Activated CD4-positive, alpha-beta T cell treated with anti-CD3 and anti-CD28 coated beads, Interleukin-2, amount 50 U/mL, for 48 hours (primary cell): ENCODE measurements at places on chromosomes 5 and 9.

GRCh38 chr5:135565725-135566421 is 12.9 kb downstream of the CXCL14 start:
- peak; percentile 85 for DNase-seq

GRCh38 chr9:93315118-93315517 is 131.2 kb downstream of the WNK2 start:
- no peak for DNase-seq

DNA sequence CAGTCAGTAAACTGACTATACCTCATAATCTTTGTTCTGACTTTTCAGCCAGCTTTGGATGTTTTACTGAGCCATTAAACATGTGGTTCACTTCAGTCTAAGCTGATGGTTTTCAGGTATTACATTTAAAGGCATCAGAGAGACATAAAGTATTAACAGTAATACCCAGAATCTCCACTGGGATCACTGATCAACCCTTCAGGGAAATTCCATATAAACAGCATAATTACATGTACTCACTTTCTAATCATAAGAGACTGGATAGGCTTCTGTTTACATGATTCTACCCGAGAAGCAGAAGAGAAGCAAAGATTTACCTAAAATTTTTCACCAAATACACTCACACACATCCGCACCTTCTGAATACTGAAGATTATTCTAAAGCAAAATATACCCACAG is 186.7 kb upstream of the FREM1 start:
- no peak for DNase-seq

DNA sequence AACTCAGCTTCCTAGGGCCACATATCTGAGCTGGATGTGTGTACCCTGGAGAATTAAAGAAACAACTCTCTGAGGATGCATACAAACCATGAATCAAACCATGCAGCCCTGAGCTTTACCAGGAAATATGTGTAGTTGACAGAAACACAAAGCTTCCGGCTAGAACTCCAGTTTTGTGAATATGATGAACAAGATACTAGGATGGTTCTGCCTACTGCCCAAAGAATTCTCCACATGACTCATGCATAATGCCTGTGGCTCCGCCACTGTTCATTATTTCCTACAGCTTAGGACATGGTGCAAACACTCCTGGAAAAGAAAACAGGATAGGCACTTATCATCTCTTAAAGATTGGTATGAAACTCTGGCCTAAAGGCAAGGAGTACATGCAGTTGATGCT is 343.4 kb downstream of the DNAH5 start:
- DNase-seq, result no peak

- no peak for DNase-seq
Observed at GRCh38 chr5:134427540-134428041, 15.9 kb upstream of the CDKN2AIPNL start.

- no peak for DNase-seq
Observed at GRCh38 chr5:143374496-143375217, 28.8 kb downstream of the NR3C1 start.

DNA sequence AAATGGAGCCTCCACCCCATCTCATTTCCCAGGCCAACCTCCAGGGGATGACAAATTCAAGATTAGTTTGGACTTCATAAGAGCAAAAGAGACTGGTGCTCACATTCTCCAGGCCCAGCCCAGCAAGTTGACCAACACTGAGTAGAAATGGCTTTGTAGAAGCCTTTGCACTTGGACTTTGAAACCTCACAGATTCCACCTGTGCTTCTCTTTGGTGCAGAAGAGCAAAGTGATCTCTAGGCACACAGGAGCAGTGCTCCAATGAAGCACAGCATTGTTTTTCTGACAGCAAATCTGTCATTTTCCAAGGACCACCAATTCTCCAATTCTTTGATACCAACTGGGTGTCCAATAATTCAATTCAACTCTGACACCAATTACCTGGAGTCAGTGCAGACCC is 17.1 kb upstream of the RNF145 start:
- DNase-seq, result no peak

DNA sequence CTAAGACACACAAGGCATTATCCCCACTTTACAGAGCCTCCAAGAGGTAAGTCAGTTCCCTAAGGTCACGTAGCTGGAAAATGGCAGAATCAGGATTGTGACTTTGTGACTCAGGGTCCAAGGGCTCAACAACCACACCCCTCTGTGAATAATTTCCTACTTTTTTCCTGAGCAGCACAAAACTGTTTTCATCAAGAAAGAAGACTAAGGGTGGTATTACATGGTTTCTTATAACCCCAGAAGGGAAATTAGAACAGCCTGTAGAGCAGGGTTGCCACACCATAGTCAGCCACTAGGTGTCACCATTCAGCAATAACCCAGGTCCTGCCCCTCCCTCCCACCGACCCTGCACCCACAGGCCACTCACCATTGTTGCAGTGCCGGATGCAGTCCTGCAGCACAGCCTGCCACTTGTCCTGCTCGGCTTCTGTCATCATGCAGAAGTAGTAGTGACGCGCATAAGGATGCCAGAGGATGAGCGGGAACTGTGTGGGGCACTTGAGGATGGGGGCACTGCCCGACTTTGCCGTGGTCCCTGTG is 72.1 kb downstream of the LRSAM1 start:
- DNase-seq, result peak; percentile 42

- no peak for DNase-seq
Observed at GRCh38 chr5:149583394-149583793, 2.1 kb downstream of the ARHGEF37 start.

DNA sequence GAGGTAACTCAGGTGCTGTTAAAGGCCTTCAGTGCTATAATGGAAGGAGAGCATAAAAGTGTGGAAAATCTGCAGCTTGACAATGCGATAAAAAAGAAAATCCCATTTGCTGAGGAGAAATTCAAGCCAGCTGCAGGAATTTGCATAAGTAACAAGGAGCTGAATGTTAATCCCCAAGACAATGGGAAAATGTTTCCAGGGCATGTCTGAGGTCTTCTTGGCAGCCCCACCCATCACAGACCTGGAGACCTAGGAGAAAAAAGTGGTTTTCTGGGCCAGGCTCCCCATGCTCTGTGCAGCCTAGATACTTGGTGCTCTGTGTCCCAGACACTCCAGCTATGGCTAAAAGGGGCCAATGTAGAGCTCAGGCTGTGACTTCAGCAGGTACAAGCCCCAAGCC is 1159.6 kb downstream of the CDH18 start:
- no peak for DNase-seq

GRCh38 chr5:120740989-120741388 is 276.9 kb downstream of the PRR16 start:
- no peak for DNase-seq

- no peak for DNase-seq
Observed at GRCh38 chr5:113031557-113031956, 55.0 kb downstream of the DCP2 start.

GRCh38 chr5:87074934-87075541 is 192.6 kb upstream of the RASA1 start:
- DNase-seq, result no peak

GRCh38 chr9:93648836-93649235 is 72.5 kb downstream of the PHF2 start:
- no peak for DNase-seq

- no peak for DNase-seq
Observed at GRCh38 chr5:119515192-119515591, 62.9 kb downstream of the HSD17B4 start.

DNA sequence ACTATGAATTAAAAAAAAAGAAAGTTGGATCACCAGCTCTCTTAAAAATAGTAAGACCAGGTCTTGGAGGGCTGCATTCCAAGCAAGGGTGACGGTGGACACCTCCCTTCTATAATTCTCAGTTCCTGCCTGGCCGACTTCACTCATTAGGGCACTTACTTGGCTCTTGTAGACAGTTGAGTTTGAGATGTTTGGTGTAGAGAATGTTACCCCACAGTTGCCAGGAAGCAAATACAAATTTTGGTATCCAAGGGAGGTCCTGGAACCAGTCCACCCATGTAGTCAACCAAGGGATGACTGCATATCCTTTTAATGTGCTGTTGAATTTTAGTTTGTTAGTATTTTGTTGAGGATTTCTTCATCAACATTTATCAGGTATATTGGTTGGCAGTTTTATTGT is 20.6 kb downstream of the B4GALT7 start:
- DNase-seq, result no peak

DNA sequence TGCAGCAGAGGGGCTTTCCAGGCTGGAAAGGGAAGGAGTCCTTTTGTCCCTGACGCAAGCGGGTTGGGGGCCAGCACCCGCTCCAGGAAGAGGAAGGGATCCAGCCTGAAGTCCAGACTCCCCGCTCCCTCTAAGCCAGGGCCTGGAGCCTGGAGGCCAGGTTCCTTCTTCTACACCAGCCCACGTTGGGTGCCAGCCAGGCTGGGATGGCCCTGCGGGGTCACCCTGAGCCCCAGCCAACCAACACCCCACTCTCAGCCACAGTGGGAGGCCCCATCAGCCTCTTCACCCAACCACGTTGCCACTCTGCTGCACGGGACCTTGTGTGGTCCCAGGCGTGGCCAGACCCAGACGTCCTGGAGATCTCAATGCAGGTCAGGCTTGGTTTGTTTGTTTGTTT is 970 bp upstream of the FUT7 start:
- no peak for DNase-seq

DNA sequence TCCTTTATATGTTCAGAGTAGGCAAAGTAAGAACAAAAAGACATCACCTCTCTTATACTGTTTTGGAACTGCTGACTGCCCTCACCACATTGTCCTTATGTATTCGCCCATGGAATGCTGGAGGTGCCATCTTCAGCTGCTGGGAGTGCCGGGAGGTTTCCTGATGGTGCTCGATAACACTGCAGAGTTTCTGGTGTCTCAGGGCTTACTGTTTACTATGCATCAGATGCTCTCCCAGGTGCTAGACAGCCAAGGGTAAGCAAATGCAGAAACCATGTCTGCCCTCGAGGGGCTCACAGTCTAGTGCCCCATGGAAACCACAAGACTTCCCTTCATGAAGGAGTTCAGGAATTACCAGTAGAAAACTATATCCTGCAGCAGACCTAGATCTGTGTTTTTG is 70.1 kb upstream of the SMIM23 start:
- no peak for DNase-seq

DNA sequence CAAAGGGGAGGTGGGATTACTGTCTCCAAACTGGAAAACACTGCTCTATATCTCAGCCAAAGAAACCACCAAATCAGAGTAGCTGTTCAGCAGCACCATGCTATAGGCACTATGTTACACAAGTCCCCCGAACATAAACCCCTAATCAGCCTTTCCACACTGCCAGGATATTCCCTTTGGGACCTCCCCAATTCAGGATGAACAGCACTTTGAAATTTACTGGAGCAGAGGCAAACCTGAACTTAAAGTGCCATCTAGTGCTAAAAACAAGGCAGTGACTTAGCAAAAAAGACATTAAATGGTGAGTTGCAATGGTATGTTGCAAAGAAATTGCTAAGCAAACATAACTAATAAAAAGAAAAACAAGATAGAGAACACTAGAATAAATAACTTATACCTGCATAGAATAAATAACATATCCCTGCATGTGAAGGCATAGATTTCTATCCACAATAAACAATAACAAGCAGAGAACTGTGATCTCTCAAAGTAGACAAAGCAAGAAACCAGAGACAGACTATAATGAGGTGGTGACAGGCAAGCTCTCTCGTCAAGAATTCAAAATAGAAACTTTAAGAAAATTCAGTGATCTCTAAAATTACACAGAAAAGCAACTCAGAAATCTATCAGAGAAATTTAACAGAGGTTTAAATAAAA is 584.4 kb upstream of the ACO1 start:
- DNase-seq, result no peak

DNA sequence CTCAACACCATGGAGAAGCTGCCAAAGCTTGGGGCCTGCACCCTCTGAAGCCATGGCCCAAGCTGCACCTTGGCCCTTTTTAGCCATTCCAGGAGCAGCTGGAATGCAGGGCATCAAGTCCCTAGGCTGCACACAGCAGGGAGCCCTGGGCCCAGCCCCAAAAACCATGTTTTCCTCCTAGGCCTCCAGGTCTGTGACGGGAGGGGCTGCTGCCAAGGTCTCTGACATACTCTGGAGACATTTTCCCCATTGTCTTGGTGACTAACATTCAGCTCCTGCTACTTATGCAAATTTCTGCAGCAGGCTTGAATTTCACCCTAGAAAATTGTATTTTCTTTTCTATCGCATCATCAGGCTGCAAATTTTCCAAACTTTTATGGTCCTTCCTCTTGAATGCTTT is 64.6 kb downstream of the ELOVL7 start:
- no peak for DNase-seq

- DNase-seq, result no peak
Observed at GRCh38 chr9:26012797-26013196, 334.6 kb upstream of the TUSC1 start.

DNA sequence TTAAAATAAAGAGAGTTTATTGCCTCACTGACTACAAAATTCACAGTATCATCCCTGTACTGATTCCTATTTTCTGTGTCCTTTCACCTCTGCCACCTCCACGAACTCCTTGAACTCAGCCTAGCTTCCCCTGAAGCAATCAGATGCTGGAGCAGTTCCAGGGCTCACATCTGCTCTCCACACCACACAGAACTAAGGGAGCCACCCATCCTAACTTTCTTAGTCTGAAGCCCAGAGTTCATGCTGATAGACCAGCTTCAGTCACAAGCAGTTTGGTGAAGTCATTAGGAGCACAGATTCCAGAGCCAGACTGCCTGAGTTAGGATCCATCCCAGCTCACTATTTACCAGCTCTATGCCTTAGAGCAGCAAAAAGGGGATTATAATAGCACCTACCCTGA is 15.6 kb upstream of the EPB41L4A start:
- no peak for DNase-seq

DNA sequence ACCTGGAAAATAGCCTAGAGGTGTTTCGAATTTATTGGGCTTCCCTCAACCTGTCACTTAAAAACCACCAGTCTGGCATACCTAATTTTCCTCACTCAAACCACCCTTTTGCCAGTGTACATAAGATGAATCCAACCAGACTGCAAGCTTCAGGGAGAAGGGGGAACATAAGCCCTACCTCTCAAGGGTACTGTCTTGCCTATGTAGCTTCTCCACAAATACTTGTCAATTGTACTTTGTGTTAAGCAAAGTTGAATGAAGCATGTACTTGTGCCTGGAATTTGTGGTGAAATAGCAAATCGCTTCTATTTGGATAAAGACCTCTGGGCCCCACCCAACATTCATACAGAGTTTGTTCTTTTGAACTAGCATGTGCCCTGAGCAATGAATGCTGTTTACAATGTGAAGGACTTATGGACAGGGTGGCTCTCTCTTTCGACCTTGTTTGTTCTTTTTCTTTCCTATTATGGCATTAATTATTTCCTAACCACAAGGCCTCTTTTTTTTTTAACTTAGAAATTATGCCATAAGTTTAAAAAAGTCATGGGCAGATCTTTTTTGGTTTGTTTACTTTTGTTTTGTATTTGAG is 580.2 kb downstream of the EBF1 start:
- no peak for DNase-seq

- DNase-seq, result no peak
Observed at GRCh38 chr5:10737880-10738279, 23.2 kb downstream of the DAP start.
